ENCODE measurements at places on chromosomes 13 and 19.

DNA sequence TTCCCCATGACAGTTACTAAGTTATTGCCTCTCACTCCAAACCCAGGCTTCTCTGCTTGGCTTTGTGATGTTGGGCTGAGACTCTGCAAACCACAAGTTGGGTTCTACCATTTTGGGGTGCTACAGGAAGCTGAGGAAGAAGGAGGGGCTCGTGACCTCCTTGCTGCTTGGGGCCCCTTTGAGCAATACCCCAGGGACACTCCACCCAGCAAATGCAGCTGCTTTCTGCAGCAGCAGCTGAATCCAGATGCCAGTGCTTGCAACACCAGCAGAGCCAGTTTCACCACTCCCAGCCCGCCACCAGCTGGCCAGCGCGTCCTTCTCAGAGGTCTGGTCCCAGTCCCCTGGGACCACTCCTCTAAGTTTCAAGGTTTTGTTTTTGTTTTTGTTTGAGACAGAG is 22.0 kb upstream of the UBAC2 start:
- no peak for DNase-seq

DNA sequence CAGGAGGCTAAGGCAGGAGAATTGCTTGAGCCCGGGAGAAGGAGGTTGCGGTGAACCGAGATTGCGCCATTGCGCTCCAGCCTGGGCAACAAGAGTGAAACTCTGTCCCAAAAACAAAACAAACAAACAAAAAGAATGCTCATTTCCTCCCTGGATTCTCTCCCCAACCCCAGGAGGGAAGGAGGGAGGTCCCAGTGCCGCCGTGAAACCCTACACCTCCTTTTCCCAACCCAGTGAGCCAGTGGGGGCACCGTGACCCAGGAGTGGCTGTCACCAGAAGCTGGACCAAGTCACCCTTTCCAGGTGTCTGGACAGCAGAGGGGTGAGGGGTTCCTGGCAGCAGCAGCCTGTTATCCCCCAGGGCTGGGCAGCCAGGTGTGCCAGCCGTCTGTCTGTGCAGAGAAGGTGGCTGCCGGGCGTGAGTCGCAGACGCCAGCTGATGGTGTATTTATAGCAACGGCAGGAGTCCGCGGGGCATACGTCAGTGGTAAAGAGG is 23.5 kb downstream of the NFIC start:
- DNase-seq, result peak; percentile 62

DNA sequence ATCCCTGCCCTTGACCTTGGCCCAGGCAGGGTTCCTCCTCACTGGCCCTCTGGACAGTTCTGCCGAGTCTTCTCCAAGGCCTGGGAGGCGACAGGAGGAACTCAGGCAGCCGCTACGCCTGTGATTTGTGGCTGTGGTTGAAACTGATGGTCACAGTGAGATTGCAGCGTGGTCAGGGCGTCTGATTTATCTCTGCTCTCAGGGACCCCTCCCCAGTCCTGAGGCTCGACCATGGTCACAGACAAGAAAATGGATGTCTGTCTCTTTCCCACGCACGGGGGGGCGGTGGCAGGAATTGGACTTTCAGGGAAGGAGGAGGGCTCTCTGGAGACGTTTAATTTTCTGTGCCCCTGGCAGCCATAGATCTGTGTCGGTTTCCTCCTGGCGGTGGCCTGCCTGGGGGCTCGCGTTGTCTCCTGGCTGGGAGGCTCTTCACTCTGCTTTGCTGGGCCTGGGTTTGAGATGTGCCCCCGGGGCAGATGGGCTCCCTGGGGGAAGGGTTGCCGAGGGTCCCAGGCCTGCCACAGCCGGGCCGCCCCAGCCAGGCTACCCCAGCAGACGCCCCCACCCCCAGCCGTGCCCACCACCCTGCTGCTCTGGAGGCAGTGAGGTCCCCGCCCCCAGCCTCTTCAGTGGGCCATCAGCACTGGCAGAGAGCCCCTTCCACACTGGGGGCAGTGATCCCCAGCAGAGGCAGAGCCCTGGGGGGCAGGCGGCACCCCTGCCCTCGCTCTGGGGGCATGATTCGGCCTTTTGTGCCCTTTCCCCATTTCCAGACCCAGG is 167.4 kb downstream of the KDM4B start:
- DNase-seq, result no peak

DNA sequence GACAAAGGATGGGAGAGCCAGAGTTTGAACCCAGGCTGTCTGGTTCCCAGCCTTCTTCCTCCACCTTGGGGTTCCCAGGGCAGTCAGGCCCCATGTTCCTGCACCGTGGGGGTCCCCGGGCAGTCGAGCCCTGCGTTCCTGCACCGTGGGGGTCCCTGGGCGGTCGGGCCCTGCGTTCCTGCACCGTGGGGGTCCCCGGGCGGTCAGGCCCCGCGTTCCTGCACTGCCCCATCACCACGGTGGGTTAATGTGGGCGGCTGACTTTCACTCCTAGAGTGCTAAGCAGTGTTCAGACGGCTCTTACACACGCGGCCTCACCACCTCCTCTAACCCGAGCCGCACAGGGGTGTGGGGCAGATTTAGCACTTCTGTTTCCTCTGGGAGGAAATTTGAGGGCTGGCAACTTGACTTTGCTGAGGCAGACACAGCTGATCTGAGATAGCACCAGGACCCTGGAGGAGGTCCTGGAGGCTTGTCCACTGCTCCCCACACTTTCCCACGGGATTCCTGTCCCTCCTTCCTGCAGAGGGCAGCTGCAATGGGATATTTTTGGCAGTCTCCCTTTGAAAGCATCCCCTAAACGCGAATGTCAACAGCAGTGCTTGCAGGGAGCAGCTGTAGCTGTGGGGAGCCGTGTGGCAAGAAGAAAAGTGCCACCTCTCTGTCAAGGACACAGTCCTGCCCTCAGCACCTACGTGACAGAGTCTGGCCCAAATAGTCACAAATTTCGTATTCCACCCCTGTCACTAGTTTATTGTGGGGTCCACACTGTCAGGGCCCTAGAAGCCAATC is 239.4 kb downstream of the TEX29 start:
- DNase-seq, result no peak

DNA sequence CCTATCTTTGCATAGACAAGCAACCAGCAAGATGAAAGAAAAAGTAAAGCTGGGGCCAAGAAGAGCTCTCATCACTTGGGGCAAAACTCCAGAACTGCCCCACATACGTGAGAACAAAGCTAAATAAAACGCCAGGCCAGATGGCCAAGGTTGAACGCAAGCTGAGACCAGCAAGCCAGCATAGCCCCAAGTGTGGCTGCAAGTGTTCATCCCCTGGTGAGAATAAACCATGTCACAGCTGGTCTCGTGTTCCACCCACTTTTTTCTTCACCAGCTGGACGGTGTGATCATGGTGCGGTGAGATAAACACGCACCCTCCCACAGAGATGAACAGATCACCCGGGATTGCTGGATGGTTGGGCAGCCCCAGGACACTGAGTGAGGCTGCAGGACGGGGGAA is 109.6 kb upstream of the CACNA1A start:
- DNase-seq, result no peak

- peak; percentile 59 for DNase-seq
Observed at GRCh38 chr13:90232291-90232690, 1115.2 kb upstream of the MIR17HG start.

DNA sequence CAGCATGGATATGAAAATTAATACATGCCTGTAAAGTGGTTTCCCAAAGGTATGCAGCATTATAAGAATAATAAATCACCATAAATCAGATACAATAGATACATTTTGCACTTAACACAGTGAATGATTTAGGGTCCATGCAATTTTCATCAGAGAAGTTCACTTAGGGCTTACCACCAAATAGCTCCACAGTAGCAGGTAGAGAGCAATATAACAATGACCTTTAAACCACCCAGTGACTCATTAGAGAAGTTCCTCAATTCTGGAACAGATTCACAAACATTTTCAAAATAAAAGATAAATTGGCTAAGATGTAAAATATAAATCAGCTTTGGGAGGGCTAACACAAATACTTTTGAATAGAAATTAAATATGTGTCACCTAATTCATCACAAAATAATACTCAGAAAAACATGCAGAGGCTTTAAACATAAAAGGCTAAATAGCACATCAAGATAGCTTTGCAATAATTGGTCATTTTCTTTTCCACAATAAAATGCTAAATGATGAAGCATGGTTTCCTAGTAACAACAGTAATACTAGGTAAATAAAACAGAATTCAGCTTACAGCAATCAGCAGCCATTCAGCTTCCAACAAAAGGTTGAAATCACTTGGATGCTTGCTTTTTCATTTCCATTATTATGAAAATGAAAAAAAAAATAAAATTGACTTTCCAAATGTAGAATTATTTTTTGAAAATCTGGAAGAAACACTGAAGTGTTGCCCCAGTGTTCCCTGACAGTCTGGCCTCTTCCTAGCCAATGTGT is 84.3 kb upstream of the NBEA start:
- no peak for DNase-seq

- DNase-seq, result no peak
Observed at GRCh38 chr19:28420811-28421550, 792.0 kb downstream of the UQCRFS1 start.

- no peak for DNase-seq
Observed at GRCh38 chr13:48576448-48577010, 43.6 kb upstream of the RCBTB2 start.

DNA sequence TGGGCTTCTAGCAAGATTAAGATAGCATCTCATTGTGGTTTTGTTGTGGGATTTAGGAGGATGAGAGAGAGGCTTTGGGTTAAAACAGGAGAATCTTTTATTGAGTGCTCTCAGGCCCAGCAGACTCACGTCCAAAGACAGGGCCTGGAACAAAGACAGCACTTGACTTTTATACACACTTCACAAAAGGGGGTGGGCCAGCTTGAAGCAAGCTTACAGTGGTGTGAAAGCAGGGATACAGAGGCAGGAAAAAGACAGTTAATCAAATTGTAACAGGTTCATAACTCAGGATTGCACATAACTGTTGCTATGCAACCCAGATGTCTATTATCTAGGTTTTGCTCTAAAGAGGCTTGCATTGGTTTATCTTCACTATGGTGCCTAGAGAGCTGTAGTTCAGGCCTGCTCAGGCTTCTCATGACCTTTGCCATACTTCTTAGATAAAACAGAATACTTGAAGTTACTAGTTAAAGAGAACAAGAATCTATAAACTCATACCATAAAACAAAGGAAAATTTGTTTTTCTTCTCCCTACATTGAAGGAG is 42.2 kb upstream of the CEACAM21 start:
- DNase-seq, result no peak

- no peak for DNase-seq
Observed at GRCh38 chr19:16779539-16780163, 49.5 kb upstream of the SIN3B start.

DNA sequence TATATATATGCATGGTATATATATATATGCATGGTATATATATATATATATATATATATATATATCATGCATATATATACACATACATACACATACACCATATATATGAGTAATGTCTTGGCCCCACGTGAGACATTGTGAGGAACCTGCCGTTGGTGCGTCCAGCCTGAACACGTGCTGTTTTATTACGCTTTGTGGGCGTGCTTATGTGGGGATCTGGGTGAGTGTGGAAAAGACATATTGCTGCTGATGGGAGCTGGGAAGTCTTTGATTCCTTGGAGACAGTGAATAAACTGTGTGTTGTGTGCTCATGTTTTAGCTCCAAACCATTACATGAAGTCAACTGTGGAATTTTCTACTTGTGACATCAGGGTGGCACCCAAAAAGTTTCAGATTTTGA is 28.9 kb downstream of the KCTD15 start:
- DNase-seq, result no peak

GRCh38 chr13:23666582-23666981 is 96.4 kb downstream of the TNFRSF19 start:
- DNase-seq, result no peak

DNA sequence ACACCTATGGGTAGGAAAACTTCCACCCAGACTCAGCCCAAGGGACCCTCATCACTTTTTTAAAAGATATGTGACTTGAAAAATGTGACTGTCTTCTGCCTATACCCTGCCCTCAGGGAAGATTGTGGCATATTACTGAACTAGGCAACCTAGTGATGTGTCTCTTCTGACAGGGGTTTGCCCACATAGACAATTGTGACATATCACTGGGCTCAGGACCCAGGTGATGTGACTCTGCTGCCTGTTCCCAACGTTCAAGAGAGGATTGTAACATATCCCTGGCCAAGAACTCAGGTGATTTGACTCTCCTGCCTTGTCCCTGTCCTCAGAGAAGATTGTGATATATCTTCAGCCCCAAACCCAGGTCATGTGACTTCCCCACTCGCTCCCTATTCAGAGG is 86.3 kb upstream of the ZNF43 start:
- DNase-seq, result no peak

GRCh38 chr19:49712397-49712859 is 21.5 kb downstream of the CPT1C start:
- peak; percentile 92 for DNase-seq

DNA sequence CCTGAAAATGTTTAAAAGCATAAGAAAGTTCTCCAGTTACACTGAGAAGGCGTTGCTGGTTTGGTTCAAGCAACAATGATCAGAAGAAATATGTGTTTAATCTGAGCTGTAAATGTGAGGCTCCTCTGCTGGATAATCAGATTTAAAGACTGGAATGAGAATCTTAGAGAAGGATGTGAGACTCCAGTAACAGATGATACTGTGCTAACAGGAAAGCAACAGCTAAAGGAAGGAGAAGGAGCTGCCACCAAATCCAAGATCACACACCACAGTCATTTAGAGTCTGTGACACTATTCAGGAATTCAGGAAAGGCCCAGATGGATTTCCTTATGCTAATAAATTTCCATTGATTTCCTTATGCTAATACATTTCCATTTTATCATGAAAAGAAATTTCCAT is 16.9 kb downstream of the DCLK1 start:
- DNase-seq, result no peak

DNA sequence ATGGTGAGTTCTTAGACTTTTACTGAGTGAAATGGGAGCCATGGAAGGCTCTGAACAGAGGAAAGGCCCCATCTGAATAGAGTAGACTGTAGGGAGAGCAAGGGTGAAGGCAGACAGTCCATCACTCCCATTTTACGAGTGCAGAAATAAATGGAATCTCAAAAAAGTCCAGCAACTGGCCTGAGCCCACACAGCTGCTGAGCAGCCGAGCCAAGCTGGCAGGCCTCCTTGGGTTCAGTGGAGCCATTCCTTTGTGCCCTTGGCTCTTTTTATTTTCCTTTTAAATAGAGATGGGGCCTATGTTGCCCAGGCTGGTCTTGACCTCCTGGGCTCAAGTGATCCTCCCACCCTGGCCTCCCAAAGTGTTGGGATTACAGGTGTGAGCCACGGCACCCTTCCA is 1.0 kb upstream of the MYH14 start:
- no peak for DNase-seq

DNA sequence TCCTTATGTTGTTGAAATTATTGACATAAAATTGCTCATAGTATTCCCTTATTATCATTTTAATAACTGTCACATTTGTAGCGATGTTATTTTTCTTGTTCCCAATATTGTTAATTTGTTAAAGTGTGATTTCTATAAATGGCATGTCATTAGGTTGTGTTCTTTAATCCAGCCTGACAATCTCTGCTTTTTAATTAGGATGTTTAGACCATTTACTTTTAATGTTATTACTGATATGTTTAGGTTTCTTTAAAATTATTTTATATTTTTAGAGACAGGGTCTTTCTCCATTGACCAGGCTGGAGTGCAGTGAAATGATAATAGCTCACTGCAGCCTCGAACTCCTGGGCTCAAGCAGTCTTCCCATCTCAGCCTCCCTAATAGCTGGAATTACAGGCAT is 408.5 kb downstream of the DLEU7 start:
- no peak for DNase-seq
